A549 (cell line): ENCODE measurements at places on chromosomes 2 and 18. TPM values are rescaled to one million over a fixed set of nuclear protein-coding genes. Genes with fewer than 3 reads are reported as not detected.
A peak's percentile ranks its signal among the peaks of the same experiment; 100 is the strongest.

DNA sequence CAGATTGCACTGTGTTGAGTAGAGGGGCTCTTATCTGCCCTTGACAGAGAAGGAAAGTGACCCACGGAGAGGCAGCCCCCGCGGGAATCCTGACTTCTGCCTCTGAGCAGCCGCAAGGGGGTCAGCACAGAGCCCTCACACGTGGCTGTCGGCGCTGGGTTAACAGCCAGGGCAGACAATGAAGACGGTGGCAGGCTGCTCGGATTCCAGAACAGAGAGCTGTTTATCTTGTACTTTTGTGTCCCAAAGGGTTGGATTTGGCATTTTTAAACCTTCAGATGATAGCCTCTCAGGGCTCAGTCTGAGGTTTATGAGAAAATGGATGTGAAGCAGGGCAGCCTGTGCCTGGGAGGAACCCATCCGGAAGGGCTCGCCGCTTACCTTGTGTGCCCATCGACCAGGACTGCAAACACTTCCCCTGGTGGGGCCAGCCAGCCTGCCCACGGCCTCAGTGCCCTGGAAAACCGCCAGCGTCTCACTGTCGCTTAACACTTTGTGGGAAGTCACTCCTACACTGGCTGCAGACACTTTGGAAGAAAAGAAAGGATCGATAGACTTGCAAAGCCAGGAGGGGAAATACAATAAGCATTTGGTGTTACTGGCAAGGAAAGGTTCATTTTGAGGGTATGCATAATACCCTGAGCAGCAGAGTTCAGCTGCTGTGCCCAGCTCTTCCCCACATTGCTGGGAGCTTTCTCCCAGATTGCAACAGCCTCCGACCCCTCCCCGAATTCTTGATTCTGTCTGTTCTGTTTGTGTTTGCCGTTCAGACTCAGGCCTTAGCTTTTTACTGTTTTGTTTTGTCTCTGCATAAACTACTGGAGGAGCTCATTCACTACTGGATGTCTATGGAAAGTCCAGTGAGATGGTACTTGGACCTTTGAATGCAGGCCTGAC, 325.3 kb upstream of the MYT1L start:
- no peak for DNase-seq

Gene NEU2
- polyA plus RNA-seq: not detected in 3 replicates

DNA sequence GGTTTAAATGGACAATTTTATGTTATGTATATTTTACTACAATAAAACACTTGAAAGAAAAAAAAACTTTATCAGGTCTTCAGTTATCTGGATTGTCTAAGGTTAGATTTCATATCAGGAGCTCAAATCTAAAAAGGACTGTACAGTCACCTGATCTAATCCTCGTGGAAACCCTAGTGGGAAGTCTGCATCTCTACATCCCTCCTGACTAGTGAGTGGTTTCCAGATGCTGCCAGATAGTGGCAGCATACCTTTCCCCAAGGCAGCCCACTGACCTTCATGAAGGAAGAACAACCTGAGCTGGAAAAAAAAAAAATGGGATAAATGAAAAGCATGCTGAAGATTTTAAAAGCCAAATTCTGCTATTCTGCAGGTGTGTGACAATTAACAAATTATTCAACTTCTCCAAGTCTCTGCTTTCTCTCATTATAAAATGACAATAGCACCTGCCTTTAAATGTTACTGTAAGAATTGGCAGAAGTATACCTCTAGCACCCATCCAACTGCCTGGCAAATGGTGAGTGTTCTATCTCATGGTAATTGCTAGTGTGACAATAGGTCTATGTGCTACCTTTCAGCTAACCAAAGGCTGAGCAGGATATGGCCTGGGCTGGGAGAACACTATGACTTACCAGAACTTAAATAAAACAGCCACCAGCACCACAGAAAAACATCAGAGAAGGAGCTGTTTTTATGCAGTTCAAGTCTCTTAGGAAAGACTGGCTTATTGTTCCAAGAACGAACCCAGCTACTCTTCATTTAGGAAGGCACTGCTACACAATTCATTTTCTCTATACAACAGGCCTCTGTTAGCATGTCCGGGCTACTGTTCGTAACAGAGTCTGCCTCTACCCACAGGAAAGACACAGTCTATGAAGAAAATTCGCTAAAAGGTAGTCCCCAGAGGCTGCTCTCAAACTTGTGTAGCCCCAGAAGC, 8.6 kb downstream of the CLASP1 start:
- DNase-seq: peak; percentile 27

- DNase-seq: no peak
Observed at GRCh38 chr2:99940963-99941362, 201.4 kb downstream of the AFF3 start.

DNA sequence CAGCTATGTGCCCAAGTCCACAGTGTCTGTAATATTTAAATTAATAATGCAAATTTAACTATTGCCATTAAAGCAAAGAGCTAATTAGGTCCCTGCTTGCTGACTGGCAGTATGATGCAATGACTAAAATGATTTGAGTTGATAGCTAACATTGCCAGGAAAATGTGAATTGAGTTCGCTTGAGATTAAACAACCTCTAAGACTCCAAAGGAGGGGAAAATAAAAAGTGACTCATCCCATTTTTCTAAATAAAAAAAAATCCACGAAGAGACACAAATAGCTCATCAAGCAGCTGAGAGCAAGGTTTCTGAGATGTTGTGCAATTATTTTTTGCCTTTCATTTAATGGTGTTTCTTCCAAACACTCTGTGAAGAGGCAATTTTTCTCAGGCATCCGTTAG, 413.0 kb downstream of the MTX2 start:
- no peak for DNase-seq

DNA sequence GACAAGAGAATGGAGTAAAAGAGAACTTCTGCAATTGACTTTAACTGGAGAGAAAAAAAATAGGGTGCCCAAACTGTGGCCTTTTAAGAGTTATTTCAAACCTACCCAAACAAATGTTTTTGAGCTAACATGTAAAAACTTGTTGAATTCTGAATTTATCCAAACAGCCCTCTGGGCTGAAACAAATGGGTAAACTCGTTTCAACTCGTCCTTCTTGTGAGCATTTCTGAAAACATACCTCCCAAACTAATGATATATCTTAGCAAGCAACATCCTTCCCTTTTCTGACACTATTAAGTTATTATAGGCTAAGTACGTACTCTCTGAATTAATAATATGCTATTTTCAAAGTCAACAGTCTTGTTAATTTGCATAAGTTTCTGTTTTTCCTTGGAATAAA, 793.0 kb upstream of the ACVR2A start:
- DNase-seq: no peak

DNA sequence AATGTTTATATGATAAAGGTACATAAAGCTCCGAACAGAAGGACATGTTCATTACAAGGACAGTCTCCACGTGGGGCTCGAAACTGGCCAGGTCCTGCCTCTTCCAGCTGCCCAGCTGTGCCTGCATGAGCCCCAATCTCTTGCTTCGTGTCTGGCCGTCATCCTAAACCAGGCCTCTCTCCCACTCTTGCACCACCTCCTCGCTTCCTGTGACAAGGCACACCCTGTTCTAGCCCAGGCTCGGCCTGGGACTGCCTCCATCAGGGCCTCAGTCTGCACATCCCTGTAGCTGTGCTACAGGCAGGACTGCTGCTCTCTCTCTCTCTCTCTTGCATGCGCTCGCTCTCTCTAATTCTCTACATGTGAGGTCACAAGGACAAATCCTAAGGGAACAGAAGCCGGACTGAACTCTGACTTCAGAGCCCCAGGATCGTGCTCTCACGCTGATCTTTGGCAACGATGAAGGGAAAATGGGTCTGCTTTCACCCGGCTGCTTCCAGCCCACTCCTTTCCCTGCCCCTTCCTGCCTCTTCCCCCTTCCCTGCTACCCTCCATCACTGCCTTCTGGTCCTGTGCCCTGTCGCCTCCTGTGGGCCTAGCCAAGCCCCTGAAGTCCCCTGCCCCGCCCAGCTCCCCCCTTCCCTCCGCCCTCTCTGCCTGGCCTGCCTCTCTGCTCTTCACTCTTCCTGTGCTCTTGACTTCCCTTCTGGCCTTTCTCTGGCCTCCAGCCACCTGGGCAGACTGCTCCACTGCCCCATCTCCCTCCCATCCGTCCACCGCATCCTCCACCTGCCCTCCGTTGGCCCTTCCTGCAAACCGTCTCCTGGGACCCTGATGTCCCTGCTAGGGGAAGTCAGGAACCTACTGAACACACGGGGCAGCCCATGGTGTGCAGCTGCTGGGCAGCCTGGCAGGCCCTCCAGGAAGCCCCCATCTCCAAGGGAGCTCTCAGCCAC, 7.8 kb upstream of the GPR55 start:
- no peak for DNase-seq

DNA sequence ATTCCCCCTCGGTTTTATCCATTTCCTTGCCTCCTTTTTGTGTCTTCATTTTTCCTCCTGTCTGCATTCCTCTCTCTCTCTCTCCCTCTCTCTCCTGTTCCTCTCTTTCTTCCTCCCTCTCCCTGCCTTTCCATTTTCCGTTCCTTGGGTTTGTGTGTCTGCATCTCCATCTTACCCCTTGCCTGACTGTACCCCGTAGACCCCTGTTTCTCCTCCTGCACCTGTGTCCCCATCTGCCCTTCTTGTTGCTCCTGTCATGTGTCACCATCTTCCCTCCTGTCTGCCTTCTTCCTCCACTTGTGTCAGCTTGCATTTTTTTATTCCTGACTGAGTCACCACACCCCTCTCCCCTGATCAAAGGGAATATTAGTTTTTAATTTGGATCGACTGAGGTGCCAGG, 1.8 kb downstream of the CDK5R2 start:
- DNase-seq: no peak

Gene SLC35F6
- polyA plus RNA-seq: 40.1 to 47.6 TPM (median 46.9 TPM) in 3 replicates

DNA sequence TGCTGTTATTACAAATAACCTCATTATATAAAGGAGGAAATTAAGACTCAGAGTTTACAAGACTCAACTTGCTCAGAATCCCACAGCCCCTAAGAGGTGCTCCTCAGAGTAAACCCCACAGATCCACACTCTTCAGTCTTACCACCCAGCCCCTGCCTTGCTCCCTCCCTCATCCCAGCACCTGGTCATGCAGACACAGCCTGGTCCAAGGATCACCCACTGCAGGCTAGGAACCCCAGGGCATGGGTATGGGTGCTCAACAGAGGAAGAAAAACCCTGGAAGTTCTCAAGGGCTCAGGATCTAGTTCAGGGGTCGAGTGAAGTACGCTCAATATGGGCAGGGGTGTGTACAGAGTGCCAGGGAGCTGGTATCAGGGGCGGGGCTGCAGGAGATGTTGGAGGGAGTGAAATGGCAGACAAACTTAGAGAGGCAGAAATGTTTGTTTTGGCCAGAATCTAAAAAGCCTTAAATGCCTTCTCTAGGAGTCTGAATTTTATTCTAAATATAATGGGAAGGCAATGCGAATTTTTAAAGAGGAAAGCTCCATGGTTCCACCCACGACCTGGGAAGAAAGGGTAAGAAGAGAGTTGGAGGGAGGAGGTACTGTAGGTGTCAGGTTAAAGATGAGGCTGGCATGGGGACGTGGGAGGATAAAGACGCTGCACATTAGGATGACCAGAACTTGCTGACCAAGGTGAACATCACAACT, 79.1 kb upstream of the MGAT4A start:
- DNase-seq: no peak

- no peak for DNase-seq
Observed at GRCh38 chr2:122705746-122706145, 950.3 kb downstream of the TSN start.

Gene CMPK2
- polyA plus RNA-seq: 0.22 to 0.41 TPM (median 0.22 TPM) in 3 replicates

DNA sequence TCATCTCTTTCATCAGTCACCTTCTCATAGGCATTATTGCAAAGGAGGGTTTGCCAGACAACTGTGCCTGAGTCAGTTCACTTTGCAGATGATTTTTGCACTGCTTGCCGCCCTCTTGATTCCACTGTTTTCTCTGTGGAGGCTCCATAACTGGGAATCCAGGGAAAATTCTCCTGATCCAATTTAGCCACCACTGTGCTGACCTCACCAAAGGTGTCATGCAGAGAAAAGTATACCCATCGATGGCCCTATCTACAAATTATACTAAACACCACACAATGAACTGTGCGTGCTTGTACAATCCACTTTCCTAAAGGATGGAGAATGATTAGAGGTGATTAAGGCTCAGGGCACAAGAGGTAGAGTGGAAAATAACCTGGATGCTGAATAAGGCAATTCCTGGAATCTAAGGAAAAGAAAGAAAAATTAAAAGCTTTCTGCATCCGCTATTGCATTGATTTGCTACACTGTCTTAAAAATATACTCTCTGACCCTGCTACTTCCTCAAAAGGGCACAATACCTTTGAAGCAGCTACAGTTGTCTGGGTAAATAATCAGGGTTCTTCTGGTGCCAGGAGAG, 409.4 kb downstream of the RIT2 start:
- DNase-seq: no peak

Gene DSG1
- polyA plus RNA-seq: not detected in 3 replicates

DNA sequence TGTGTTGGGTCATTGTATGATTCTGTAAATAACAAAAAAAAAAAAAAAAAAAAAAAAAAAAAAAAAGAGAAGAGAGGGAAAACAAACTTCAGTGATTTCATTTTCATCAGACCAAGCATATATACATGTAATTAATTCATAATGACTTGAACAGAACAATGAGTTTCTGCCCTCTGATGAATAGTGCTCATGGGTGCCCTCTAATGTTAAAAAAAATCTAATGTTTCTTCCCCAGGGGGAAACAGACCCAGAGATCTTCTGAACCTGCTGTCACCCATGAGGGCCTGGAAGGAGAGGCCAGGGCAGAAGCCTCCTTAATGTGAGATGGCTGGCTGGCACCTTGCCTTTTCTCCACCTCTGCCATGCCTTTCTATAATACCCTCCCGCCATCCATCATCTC, 289.2 kb downstream of the ZNF521 start:
- DNase-seq: no peak

DNA sequence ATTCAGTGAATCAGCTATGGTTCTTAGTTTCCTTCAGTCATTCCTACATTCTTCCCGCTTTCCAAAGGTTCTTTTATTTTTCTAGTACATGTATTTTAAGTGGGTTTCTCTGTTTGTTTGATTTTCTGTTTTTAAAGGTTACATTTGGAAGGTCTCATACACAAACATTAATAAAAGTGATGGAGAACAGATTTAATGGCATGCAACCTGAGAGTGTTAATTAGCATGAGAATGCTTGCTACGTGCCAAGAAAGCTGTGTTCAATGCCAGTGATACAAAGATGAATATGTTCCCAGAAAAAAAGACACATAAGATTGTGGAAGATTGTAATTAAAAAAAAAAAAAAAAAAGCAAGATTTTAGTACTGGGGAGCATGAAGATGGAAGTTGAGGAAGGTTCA, 61.8 kb upstream of the CDC42EP3 start:
- no peak for DNase-seq

DNA sequence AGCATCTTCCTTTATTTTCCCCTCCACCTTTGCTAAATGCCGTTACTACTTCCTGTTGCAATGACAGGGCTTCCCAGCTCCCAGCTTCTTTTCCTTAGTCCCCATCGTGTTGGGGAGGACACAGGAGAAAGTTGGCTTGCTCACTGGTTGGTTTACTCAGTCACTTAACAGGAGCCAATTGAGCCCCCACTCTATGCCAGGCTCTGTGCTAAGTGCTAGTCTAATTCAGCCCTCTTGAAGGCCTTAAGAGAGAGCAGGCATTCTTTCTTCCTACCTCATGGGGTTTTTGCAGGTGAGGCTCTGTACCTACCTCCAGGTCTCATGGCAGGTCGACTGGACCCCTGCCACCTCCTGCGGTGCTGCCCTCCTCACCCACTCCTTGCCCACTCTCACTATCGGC, 20.1 kb downstream of the TANC1 start:
- no peak for DNase-seq

Gene RGPD3
- polyA plus RNA-seq: 0.08 to 0.13 TPM (median 0.12 TPM) in 3 replicates

Gene INPP5D
- 0.49 to 0.57 TPM (median 0.53 TPM) in 3 replicates for polyA plus RNA-seq

GRCh38 chr18:5673616-5674015, 129.8 kb upstream of the EPB41L3 start:
- DNase-seq: no peak

Gene KANSL3
- 25.2 to 26.7 TPM (median 25.9 TPM) in 3 replicates for polyA plus RNA-seq

GRCh38 chr2:96679848-96680247, 37.3 kb downstream of the FER1L5 start:
- DNase-seq: no peak
